ENCODE measurements at places on chromosomes 4 and X.

DNA sequence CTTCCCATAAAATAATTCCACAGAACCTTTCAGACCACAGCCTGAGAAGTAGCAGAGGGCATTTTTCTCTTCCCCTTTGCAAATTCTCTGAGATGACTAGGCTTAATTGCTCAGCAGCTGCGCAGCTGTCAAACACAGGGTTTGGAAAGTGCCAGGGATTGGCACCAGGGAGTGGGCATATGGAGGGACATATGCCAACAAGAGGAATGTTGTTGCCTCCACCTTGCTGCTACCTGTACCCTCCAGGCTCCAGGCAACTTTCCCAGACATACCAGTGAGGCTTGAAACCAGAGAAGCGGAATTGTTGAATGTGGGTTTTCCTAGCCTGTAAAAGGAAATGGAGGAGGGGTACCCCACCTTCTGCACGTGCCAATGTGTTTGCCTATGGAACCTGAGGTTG lies 256.2 kb upstream of the GPR101 start:
- H3K27ac ChIP-seq = no peak overlapping the region
- H3K4me1 ChIP-seq = no peaks in the 10 kb centered on the region
- H3K4me3 ChIP-seq = no peak overlapping the region
- no peaks in the 10 kb centered on the region for H3K36me3 ChIP-seq
- H3K27me3 ChIP-seq = no peaks in the 10 kb centered on the region

GRCh38 chrX:99833821-99834220 lies 576.3 kb downstream of the PCDH19 start:
- no peaks in the 10 kb centered on the region for H3K4me1 ChIP-seq
- no peak for DNase-seq
- H3K36me3 ChIP-seq = no peaks in the 10 kb centered on the region

GRCh38 chr4:12050357-12050756 lies 621.7 kb upstream of the HS3ST1 start:
- no peaks in the 10 kb centered on the region for H3K27me3 ChIP-seq
- no peak overlapping the region for H3K4me3 ChIP-seq
- no peak overlapping the region for H3K27ac ChIP-seq
- DNase-seq = no peak
- no peaks in the 10 kb centered on the region for H3K36me3 ChIP-seq

DNA sequence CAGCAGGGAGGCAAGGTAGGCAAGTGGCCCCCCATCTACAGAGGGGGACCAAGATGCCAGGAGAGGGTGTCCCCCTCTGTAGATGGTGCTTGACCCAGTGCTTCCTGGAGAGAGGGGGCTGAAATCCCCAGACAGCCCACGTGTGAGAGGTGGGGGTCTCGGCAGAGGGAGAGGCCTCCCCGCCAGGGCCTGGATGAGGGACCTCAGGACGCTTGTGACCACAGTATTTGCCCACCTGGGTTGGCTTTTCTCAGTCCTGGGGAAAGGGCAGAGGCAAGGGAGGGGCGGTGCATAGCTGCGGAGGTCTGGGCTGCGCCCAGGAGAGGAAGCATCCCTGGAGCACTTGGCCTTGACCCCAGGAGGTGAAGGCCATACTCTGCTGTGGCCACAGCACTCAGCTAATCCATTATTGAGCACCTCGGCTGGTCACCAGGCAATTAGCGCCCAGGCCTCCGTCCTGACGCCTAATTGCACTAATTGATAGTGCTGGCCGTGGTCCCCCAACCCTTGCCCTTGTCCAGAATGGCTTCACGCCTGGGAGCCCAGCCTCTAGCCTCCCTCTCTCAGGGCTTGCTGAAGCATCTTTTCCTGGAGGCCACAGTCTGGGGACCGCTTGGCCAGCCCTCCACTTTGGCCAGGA lies 30.7 kb downstream of the HMX1 start:
- no peaks in the 10 kb centered on the region for H3K4me1 ChIP-seq
- H3K4me3 ChIP-seq = no peak overlapping the region
- H3K27me3 ChIP-seq = peaks cover 7% of the 10 kb centered on the region
- no peak for DNase-seq

- no peak overlapping the region for H3K4me3 ChIP-seq
- no peaks in the 10 kb centered on the region for H3K36me3 ChIP-seq
- no peak overlapping the region for H3K27ac ChIP-seq
- H3K27me3 ChIP-seq = no peaks in the 10 kb centered on the region
- no peak for DNase-seq
Observed at GRCh38 chr4:21377046-21377445, 571.5 kb downstream of the KCNIP4 start.

DNA sequence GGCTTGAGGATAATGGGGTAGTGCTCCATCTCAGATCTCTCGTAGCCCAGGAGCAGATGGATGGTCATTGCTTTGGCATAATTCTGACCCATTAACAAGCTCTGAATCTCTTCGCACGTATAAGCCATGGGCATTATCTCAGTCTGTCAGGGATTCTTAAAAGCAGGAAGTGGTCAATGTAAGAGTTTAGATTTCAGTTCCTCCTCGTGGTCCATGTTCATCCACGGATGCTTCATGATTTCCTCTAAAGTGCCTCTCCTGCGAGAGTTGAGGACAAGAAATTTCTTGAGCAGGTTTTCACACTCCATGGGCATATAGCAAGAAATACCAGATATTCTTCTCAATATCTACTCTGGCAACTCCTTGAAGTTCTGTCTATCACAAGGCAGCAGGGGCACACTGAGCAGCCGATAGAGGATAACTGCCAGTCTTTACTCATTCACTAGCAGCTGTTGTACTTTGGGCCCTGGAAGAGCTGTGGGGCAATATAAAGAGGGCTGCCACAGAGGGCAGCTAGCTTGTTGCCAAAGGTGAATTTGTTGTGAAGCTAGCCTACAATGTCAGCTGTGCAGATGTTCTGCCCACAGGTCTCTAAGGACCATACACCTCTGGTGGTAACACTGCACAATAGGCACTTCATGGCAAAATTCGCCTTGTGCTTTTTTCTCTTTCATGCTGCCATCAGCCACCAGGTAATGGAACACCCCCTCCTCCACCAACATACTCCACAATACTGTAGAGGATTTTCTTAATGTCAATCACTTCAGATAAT lies 52.0 kb upstream of the WDR17 start:
- no peak overlapping the region for H3K4me3 ChIP-seq
- H3K36me3 ChIP-seq = no peaks in the 10 kb centered on the region
- no peak for DNase-seq
- no peak overlapping the region for H3K27ac ChIP-seq
- no peaks in the 10 kb centered on the region for H3K4me1 ChIP-seq

DNA sequence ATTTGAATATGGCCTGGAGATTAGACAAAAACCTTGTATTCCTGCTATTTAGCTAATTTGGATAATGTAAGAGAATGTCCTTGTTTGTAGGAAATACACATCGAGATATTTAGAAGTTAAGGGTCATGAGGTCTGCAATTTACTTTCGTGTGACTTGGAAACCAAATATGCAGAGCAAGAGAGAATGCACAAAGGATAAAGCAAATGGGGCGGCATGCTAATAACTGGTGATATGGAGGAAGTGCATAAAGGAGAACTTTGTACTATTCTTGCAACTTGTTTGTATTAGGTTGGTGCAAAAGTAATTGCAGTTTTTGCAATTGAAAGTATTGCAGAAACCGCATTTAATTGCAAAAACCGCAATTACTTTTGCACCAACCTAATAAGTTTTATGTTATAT lies 7.2 kb upstream of the CXCR3 start:
- no peak for DNase-seq
- H3K4me3 ChIP-seq = no peak overlapping the region
- H3K27me3 ChIP-seq = no peaks in the 10 kb centered on the region
- no peaks in the 10 kb centered on the region for H3K4me1 ChIP-seq
- no peak overlapping the region for H3K27ac ChIP-seq

DNA sequence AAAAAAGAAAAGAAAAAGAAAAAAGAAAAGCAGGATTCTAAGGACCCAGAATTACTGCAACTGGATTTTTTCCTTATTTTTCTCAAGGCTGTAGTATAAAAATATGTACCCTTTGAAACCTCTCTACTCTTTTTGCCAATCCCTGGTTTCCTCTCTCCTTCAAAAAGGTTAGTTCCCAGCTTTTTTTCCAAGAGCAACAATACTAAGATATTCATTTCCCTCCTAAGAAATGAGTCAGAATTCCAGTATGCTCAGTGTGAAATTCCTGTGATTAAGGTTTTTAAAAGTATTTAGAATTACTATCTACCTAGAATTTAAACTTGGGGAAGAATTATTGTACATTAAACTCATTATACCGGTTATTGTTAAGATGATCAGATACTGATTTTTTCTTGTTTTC lies 22.0 kb downstream of the SMIM14 start:
- H3K4me3 ChIP-seq = no peak overlapping the region
- H3K27me3 ChIP-seq = no peaks in the 10 kb centered on the region
- no peaks in the 10 kb centered on the region for H3K36me3 ChIP-seq

GRCh38 chrX:40179283-40179682 lies 81.5 kb upstream of the BCOR start:
- H3K36me3 ChIP-seq = no peaks in the 10 kb centered on the region
- no peaks in the 10 kb centered on the region for H3K27me3 ChIP-seq
- H3K4me3 ChIP-seq = no peak overlapping the region
- peaks cover 5% of the 10 kb centered on the region for H3K4me1 ChIP-seq
- no peak for DNase-seq
- no peak overlapping the region for H3K27ac ChIP-seq
